DMS53 (cell line): ENCODE measurements at places on chromosomes 2 and 18.

- DNase-seq, result no peak
These were observed 7.6 kb downstream of the PTPN18 start for GRCh38 chr2:130363479-130363878.

GRCh38 chr2:215946586-215946985 is 66.8 kb downstream of the MREG start:
- DNase-seq, result no peak

DNA sequence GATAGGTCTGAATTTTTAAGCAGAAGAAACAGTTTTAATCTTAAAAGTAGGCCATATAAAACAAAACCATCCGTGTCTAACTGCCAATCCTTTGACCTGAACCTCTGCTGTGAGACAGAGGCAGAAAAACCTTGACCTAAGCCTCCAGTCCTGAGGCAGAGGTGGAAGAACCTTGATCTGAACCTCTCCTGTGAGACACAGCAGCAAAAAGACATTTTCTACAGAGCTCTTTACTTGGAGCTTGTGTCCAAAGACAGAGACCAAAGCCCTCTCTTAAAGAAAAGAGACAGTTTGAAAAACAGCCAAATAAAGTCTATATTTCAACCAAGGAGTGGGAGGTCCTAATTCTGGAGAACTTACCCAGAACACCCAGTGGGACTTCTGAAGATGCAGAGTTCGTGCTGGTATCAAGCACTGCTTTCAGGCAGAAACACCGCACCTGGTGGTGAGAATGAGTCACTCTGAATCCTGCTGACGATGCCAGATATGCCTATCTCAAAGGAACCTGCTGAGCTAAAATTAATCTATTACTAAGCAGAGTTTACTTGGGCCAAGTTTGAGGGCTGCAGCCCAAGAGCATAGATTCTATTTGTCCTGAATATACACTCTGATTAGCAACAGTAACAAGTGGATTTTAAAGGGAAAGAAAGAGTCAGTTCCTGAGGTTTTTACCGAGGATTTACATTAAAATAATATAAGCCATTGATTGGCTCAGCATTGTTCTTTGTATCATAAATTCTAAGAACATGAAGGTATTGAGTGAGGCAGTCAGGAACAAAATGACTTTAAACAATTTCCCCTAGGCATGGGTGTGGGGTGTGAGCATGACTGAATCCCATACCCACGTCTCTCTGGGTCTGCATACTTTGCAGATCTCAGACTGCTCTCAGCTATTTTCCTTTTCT is 806.4 kb downstream of the TRIB2 start:
- DNase-seq, result peak; percentile 57

DNA sequence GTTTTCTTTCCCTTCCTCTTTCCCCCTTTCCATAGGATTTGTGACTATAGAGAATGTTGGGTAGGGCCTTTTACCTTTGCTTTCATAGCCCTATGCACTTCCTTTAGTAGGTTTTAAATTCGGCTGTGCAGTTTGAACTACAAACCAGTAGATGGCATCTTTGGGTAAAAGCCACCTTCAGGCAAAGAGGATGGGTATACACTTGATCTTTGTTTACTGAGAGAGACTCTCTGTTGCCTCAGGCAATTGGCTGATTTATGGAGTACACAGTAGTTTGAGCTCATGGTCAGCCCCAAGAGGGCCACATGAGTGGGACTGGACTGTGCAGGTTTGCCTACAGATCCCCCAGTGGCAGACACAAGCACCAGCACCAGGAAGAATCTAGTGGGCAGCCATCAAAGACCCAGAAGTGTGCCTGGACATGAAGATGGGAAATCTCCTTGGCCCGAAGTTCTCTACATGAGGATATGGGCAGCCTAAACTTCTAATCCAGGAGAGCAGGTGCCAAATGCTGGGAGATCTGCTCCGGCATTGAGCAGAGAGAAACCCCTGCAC is 1304.3 kb upstream of the DDX18 start:
- peak; percentile 92 for DNase-seq

- peak; percentile 77 for DNase-seq
These were observed 1.3 kb upstream of the USP34 start for GRCh38 chr2:61471905-61472805.

GRCh38 chr2:167582619-167583018 is 664.8 kb downstream of the STK39 start:
- DNase-seq, result no peak

DNA sequence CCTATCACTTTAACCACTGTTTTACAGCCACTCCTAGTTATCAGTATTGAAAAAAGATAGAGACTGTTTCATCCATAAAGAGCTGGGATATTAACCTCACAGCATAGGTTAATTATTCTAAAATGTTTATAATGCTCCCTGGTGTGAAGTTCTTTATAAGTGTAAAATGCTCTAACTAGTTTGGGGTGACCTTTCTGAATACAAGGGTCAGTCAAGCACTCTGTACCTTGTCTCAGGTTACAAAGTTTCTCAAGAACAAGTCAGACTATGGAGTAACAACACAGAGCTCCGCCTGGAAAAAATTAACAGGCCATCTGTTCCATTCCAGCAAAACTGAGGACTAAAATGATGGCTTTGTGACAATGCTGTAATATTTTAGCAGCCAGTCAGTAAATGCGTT is 107.4 kb downstream of the NOL4 start:
- DNase-seq, result peak; percentile 22

DNA sequence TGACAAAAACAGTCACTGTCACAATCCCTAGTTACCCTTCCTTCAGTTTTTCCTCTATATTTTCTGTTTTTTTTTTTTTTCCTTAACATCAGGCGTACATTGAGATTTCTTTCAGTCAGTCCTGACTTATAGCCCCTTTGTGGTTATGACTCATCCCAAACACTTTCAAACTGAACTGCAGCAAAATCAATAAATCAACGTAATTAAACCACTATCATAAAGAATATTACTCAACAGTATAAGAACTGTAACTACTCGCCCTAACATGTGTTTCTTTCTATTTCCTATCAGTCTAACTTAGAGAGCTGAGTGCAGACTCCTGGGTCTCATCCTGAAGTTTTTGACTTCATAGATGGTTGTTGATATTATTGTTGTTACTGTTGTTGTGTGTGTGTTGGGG is 523.5 kb downstream of the LRRTM4 start:
- DNase-seq, result peak; percentile 43

DNA sequence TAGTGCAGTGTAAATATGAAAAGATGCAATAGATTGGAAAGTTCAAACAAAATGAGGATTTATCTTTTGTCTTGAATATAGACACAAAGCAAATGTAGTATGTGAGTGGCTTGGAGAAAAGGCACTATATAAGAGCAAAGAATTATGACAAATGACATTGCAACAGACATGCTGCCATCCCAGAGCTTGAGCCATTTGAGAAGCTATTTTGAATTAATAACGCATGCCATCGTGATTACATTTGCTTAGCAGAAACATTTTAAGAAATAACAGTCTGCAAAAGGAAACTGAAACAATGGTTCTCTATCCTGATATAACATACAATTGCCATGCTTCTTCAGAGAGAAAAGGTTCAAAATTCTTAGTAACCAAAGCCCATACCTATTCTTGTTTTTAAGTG is 677.1 kb downstream of the ZEB2 start:
- no peak for DNase-seq

GRCh38 chr2:130829015-130829414 is 7.7 kb upstream of the ARHGEF4 start:
- peak; percentile 89 for DNase-seq

- no peak for DNase-seq
These were observed 28.4 kb downstream of the NGEF start for GRCh38 chr2:232984451-232985207.

GRCh38 chr18:44857744-44858491 is 177.2 kb downstream of the SETBP1 start:
- DNase-seq, result no peak

- peak; percentile 47 for DNase-seq
These were observed 17.4 kb upstream of the LMAN1 start for GRCh38 chr18:59376351-59376935.

GRCh38 chr18:22723773-22724172 is 209.4 kb upstream of the RBBP8 start:
- no peak for DNase-seq

DNA sequence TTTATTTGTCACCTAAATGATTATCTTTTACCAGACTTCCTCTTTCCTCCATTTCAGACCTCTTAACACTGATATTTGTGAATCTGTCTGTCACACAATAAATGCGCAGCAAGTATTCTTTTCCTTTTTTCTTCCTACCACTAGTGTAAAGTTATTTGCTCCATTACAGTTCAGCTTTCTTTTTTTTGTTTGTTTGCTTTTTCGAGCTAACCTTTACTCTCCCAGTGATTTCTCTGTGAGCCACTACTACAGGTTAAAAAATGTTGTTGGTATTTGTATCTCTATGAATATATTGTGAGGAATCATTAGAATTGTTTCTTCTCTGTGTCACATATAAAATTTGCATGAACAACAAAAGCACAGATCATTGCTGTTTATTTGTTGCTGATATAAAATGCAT is 854.0 kb upstream of the GCFC2 start:
- no peak for DNase-seq

GRCh38 chr2:172261292-172261691 is 158.6 kb upstream of the DLX2 start:
- no peak for DNase-seq

- no peak for DNase-seq
These were observed 54.4 kb upstream of the FOSL2 start for GRCh38 chr2:28338046-28338817.

- no peak for DNase-seq
These were observed 150.7 kb downstream of the CCDC102B start for GRCh38 chr18:68948622-68949021.

DNA sequence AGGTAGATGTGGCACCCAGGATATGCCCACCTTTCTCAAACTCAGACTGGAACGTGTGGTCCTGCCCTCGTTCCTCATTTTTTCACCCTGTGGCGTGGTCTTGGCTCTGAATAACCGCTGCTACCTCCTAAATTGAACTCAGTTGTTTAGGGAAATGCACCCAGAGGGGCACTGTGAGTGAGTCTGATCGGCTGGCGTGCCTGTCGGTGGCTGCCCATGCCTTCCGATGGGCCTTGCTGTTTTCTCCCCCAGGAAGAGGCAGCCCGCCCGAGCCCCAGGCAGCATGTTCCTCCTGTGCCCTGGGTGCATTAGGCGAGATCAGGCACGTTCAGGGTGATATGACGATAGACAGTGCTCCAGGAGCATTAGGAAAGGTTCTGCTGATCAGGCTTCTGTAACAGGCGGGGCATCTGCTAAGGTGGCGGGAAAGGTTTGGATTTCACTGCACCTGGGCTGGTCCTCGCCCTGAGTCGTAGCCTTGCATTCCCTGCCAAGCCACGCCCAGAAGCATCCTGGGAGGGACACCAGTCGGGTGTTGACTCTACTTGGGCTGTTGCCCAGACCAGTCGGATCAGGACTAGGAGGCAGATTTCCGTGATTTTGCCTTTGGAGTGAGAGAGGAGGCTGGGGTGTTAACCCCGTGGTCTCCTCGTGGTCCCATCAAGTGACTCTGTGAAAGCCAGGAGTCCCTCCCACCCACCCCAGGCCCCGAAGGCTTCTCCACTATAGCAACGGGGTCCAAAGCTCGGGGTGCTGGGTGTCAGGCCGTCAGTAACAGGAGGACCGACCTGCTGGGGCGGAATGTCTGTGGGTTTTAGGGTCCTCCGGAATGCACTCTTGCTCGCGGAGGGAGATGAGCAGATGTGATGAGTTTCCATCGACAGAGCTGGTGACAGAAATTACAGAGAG is 75.1 kb downstream of the SH3BP4 start:
- peak; percentile 98 for DNase-seq

DNA sequence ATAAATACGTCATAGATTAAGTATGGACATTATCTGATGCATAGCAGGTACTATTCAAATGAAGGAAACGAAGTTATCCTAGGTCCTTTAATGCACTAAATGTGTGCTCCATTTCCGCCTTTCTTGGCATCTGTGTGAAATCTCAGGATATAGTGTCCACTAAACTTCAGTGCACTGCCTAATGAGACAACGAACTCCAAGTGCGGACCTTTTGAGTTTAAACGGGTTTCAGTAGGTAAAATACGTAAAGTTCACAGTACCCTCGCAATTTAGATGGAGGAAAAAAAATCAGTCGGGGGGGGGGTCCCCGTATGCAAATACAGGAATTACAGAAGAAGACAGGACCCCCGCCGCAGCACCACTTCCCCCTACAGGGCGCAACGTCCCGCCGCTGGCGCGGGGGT is 729 bp upstream of the REL start:
- DNase-seq, result peak; percentile 75

DNA sequence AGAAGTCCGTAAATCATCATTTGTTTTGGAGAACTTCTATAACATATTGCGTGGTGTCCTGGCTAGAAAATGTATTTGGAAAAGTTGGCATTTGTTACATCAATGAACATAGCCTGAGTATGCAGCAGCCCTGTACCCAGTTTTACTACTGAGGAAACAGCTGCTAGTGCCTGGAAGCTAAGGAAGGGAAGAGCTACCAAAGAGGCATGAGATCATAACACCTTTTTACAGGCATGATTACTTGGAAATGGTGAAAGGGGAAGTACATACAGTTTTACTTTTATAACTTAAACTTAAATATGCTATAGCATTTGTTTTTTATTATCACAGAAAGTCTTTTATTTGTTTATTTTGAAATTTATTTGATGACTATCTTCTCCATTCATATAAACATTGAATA is 128.4 kb upstream of the MC4R start:
- no peak for DNase-seq

DNA sequence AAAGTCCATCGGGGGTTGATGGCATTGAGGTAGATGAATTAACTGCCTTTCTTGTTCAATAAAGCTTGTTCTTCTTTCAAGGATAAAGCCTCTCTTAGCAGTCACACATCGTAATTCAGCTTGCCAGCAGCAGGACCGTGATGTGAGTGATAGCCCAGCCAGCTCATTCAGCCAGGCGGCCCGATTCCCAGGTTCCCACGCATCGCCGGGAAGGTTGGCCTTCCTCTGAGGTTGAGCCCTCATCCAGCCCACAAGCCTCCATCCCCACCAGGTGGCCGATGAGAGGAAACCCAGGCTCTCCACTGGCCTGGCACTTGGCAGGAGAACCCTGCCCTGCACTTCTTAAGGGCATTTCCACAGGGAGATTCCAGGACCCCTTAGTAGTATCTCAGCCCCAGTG is 4.7 kb downstream of the AGAP1 start:
- DNase-seq, result peak; percentile 55

- DNase-seq, result no peak
These were observed 32.7 kb upstream of the AFTPH start for GRCh38 chr2:64491426-64491825.

DNA sequence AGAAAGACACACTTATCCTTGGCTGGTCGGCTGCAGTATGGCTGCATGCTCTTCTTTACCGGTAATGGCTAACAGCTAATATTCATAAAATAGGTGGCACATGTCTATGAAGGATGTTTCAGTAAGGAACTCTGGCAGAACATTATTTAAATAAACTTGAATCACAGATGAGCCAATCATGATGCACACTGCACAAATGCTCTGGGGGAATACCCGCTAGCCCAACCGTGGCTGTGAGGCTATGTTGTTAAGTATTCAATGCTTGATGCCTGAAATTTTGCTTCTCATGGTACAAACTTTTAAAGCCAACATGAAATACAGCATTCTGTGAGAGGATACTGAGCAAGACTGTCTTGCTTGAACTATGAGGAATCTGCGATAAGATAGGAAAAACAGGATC is 505.8 kb downstream of the ZEB2 start:
- DNase-seq, result no peak

- DNase-seq, result no peak
These were observed 12.8 kb downstream of the STK39 start for GRCh38 chr2:168234407-168235085.

GRCh38 chr2:149393614-149394013 is 63.2 kb downstream of the LYPD6 start:
- no peak for DNase-seq

GRCh38 chr2:208407667-208408066 is 1.1 kb downstream of the PTH2R start:
- DNase-seq, result peak; percentile 85

- DNase-seq, result peak; percentile 7
These were observed 50.2 kb upstream of the ANKRD44 start for GRCh38 chr2:197360744-197361156.
